ENCODE measurements at places on chromosomes 3 and 15.

DNA sequence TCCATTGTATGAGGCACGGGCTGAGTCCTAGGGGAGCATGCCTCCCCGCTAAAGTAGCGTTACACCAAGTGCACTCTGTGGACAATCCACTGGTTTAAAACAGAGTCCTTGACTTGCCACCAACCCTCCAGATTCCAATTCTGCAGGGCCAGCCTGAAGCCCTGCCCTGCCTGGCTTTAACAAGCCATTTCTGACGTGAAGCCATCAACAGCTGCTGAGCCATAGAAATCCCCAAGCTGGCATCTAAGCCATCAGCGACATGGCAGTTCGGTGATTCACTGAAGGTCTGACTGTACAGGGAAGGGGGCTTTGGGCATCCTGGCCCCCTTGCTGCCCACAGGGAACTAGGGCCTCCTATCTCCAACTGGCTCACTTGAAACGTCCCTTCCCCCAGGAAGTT, 265.7 kb downstream of the UACA start:
- no peak for DNase-seq

DNA sequence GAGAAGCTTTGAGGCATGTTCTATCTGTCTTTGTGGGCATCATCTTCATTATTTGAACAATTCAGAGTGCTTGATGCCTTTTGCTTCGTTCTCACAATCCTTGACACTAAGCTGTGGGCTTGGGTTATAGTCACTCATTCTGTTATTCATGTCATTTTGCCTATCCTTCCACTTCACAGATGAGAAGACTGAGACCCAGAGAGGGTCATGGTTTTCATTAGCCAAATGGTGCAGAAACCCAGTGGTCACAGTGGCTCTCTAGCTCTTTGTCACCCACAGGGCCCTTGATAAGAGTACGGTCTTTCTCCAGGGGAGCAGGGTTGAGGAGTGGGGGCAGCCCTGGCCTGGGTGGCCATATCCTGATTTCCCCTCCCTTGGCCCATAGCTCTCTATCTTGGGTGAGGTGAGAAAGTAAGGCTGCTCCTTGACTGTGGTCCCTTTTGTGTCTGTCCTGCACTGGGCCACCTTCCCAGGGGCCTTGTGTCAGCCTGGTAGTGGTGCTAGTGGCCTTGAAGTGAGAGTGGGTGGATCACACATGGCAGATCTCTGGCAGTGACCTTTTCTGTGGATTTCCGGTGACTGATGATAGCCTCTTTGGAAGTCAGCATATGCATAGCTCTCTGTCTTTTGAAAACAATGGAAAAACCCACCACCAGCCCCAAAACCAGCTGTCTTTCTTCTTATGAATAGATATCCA, 130.1 kb downstream of the IGF1R start:
- DNase-seq, result no peak

GRCh38 chr3:48217449-48217848, 5.8 kb upstream of the CAMP start:
- DNase-seq, result no peak

DNA sequence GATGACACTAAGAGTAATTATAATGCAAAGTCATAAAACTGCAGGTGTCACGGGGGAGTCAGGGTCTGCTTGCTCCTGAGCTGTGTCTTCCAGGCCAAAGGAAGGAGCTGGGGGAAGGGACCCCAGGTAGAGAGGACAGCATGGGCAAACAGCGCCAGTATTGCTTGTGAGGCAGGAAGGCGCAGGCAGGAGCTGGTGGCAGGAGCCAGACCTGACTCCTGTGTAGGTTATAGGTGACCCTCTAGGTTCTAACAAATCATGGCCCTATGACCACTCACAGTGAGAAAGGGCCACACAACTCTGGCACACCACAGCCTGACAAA, 1.9 kb downstream of the CISH start:
- no peak for DNase-seq

DNA sequence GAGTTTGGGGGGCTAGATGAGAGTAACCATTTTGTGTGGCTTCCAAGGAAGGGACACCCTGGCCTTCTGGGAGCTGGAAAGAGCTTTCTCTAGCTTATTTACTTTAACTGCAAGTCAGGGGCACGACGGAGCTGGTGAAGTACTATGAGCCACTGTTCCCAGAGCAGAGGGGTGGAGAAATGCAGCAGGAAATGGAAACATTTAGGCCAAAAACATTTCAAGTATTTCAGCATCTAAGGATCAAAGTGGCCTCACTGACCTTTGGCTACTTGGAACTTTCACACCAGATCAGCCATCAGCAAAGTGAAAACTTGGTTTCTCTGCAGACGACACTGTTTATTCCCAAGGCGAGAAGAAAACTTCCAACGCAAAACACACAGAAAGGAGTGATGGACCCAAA, 7.9 kb downstream of the DGKG start:
- DNase-seq, result no peak

- DNase-seq, result no peak
These were observed 115.7 kb downstream of the MBNL1 start for GRCh38 chr3:152384412-152384811.

GRCh38 chr3:110164632-110165369, 827.5 kb upstream of the DPPA4 start:
- no peak for DNase-seq

GRCh38 chr15:78662028-78662427, 21.0 kb upstream of the CHRNB4 start:
- no peak for DNase-seq

GRCh38 chr15:79054350-79054749, 36.2 kb downstream of the RASGRF1 start:
- no peak for DNase-seq
